ENCODE measurements at places on chromosomes 16 and 17. TPM values are rescaled to one million over a fixed set of nuclear protein-coding genes. Genes with fewer than 3 reads are reported as not detected.

KRTAP1-5 gene
- total RNA-seq, result not detected

CNTD1 gene
- total RNA-seq, result 0.54 TPM

GRCh38 chr17:67655478-67656148, 62.1 kb upstream of the NOL11 start:
- no peaks in the 10 kb centered on the region for H3K36me3 ChIP-seq
- H3K4me1 ChIP-seq, result no peaks in the 10 kb centered on the region
- no peaks in the 10 kb centered on the region for H3K27me3 ChIP-seq
- no peak overlapping the region for H3K27ac ChIP-seq
- DNase-seq, result no peak

DNA sequence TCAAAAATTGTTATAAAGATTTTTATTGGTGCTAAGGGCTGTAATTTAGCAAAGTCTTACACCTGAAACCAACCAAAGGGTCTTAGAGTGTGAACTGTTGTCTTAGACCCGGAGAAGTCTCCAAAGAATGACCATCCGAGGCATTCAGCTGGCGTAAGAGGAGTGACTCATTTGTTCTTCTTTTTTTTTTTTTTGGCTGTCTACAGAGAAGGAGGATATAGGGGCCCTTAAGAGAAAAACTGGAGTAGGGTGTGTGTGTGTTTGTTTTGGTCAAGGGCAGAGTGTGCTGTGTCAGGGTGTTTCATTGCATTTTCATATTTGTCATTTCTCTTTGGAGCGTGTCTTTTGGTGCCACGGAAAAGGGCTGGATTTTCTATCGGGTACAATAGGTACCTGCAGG, 508.0 kb downstream of the WWOX start:
- no peak for DNase-seq
- H3K36me3 ChIP-seq, result no peaks in the 10 kb centered on the region
- no peak overlapping the region for H3K27ac ChIP-seq
- no peaks in the 10 kb centered on the region for H3K4me1 ChIP-seq
- no peak overlapping the region for H3K4me3 ChIP-seq

DNA sequence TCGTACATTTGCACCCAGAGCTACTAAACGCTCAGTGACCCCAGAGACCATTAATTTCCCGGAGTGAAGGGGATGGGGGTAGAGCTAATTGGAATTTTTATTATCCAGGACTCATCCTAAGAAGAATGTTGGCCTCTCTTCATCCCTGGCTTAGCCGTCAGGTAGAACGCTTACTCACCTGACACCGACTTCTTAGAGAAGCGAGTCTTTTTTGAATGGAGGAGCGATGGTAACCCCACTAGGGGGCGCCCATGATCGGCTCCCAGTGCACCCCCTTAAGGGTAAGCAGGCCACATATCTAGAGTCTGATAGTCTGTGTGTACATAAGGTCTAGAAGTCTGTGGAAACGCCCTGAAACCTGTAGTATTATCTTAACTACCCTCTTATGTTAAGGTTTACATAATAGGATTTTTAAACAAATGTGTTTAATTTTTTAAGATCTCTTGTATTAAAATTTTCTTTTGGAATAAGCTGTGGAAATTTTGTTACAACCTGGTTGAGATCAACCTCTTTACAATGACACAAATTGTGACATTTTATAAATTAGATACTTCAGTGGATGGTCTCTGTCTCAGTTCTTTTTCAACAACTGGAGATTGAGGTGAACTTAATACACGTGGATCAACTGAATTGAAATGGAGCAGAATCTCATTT, 229.8 kb downstream of the CPPED1 start:
- no peaks in the 10 kb centered on the region for H3K36me3 ChIP-seq
- peaks cover 9% of the 10 kb centered on the region for H3K4me1 ChIP-seq
- no peak overlapping the region for H3K4me3 ChIP-seq
- H3K27me3 ChIP-seq, result no peaks in the 10 kb centered on the region
- H3K27ac ChIP-seq, result no peak overlapping the region

Data from Calu3 (cell line).